ENCODE measurements at places on chromosomes 6 and 20.

DNA sequence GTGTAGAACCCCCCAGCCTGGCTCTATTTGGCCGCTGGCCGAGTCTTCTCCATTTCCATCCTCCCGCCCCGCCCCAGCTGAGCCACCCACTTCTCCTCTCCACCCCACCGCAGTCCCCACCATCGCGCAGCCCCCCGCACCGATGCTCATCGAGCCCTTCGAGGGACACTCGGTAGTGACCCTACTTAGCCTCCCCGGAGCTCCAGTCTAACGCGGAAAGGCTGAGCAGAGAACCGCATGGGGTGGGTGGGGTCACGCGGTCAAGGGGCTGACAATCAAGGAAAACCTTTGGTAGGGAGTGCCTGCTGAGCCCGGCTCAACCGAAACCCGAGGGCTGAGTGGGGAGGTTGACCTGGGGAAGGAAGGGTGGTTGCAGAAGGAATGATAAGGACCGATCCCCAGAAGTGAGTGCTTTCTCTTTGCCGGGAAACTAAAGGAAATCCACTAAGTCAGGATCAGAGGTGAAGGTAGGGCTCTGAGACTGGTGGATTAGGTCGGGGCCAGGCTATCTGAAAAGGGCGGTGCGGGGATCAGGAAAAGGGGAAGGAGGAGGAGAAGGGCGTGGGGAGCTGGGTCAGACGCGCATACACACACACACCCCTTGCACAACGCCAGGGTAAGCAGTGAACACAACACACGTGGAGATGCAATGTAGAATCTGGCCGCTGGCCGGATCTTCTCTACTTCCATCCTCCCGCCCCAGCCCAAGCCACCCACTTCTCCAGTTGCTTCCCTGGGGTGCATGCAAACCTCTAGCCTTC, 49.8 kb downstream of the CPXM1 start:
- DNase-seq = peak; percentile 44

DNA sequence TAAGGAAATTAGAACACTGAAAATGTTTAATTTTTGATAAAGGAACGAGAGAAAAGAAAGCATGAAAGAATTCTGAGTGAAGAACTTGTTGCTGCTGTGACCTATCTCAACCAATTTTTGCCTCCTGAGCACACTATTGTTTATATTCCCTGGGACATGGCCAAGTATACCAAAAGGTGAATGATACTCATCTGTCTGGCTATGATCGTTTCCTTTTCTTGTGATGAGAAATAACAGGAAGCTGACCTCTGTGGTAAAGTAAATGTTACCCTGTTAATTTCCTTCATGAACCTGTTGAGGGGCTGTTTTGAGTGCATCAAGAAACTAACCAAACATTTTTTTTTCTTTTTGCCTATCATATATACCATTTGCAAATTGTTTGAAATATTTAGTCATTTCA, 69.1 kb downstream of the FIG4 start:
- no peak for DNase-seq

DNA sequence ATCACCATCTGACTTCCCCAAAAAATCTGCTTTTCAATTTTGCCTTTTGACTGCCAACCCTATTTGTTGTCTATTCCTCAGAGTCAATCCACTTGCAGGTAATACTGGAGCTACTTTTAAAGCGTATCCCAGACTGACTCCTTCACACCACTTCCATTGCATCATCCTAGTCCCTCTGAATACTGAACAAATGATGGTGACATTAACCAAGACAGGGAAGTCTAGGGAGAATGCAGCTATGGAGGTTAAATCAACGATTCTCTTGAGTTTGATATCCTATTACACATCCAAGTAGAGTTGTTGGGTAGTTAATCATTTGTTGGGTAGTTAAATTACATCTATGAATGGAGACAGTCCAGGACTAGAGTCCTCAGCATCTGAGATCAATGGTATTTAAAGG, 2.0 kb downstream of the OGFRL1 start:
- DNase-seq = no peak

GRCh38 chr20:1777476-1777820, 117.8 kb upstream of the SIRPA start:
- no peak for DNase-seq

DNA sequence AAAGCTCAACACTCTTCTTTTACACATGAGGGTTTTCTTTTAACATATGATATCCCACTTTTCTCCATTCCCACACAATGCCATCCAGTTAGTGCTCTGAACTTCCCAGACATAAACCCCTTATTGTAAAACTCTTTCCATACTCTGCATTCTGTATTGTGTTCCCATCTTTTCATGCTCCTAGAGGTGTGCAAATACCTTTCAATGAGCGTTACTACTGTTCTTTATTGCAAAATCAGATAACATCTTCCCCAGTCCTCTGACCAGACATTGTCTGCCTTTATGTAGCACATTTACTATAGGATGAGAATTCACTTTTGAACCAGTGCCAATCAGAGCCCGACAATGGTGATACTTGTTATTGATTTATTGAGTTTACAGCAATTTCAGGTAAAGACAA, 296.2 kb downstream of the GRIK2 start:
- no peak for DNase-seq

DNA sequence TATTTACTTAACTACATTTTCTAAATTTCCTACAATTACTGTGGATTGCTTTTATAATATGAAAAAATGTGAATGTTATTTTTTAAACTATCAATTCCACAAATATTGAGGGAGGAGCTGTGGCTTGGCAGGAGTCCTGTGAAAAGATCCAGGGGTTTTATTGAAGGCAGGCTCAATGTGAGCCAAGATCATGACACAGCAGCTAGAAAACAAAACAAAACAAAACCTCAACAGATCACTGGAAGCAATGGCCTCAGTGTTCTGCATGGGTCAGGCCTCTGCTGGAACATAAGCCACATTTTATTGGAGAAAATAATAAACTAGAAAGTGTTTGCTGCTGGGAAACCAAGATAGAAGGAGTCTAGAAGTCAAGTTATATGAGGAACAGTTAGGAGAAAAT, 19.4 kb upstream of the RCAN2 start:
- DNase-seq = no peak

DNA sequence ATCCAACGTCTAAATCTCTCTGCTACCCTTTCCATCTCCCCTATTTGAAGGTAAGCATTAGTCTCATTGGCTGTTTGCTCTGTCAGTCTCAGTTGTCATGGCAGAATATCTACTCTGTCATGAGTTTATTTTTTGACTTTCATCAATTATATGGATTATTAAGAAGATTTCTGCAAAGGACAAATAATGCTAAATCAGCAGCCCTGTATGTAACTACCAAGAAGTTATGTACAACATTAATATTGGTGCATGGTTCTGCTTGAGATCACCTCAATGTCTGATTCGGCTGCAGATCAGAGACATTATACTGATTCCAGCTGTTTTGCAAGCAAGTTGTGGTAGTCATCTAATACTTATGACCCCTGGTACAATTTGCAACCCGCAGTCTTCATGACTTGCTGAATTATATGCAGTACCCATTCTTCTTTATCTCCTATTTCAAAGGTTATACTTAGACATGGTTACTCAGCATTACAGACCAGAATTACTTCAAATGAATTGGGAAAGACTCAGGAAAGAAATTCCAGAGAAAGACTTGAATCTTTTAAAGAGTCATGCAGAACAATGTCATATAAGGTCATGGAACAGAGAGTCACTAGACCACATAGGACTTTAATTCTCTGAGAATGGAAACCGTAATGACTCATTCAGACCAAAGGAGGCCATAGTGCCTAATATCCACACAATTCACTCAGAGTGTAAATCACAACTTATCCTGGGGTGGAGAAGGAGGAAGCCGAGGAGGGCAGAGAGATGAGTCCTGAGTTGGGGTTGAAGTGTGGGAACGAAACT, 201.4 kb downstream of the IBTK start:
- no peak for DNase-seq

DNA sequence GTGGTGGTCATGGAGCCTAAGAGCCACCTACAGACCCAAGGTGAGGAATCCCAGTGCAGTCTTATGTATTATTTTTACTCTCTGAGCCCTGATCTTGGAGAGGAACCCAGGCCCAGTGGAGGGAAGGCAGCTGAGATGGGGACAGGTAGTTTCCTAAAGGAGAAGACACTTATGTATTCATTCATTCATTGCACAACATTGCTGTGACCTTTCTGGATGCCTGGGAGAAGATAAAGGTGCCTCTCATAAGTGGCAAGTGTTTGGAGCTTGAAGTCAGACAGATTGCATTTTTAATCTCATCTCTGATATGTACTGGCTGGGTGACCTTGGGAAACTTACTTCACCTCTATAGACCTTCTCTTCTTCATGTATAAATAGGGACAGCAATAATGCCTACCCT, 111.1 kb downstream of the CEBPB start:
- DNase-seq = no peak

DNA sequence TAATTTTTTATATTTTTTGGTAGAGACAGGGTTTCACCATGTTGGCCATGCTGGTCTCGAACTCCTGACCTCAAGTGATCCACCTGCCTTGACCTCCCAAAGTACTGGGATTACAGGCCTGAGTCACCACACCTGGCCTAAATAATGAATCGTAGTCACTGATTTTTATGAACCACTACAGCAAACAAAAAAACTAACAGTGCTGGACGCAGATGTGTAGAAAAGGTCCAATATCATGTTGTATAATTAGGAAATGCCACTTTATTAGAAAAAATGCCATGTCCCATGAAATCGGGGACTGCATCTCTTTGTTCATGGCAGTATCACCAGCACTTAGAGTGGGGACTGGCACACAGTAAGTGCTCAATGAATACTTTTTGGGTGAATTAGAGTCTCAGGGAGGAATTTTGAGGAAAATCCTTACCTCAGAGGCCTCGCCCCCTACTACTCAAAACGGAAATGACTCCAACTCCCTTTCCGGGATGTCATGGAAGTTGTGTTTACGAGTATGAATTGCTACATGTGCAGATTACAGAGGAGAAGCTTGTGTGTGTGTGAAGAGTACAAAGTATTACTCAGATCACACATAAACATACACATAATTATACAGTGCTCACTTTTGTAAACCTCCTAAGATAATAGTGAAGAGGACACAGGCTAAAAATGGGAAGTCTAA, 43.6 kb upstream of the FAM50B start:
- no peak for DNase-seq

- no peak for DNase-seq
These were observed 74.5 kb downstream of the GFOD1 start for GRCh38 chr6:13412639-13413465.

DNA sequence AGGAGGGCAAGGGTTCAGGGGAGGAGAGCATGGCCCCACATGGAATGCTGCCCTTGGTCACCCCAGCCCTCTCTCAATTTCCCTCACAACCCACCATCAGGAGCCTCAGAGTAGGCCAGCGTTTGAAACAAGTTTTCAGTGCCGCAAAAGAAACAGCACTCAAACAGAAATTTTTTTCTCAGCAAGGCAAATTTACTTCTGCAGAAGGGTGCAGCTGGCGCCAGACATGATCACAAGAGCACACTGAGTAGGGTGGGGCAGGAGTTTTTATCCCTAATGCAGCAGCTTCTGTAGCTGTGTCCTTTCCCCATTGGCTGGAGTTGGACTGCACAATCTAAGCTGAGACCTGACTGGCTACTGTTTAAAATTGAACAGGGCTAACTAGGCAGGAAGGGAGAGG, 287.8 kb upstream of the CDYL start:
- DNase-seq = no peak

DNA sequence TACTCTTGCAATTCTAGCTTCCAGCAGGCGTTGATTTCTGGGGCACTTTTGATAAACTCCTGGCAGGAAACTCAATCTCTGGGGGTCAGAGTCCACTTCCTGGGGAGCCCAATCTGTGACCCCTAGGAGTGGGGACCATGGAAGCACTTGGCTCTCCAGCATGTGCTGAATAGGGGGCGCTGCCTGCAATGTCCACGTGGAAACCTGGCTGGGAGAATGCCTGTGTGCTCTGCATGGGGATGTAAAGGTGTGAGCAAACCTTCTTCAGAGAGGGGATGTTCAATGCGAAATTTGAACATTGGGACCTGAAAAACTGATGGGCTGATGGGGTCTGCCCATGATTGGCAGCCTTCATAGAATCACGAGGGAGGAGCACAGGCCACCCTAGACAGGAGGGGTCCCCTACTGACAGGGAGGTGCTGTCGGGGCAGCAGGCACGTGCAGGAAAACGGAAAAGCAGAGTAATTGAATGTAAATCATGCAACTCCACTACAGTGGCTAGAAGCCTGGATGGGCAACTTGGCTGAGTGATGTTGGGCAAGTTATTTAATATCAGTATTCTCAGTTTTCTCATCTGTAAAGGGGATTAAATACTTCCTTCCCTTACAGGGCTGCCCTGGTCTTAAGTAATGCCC, 47.8 kb downstream of the CEP43 start:
- DNase-seq = no peak

- DNase-seq = no peak
These were observed 6.3 kb downstream of the BMP6 start for GRCh38 chr6:7732228-7732627.

GRCh38 chr20:14710951-14711350, 373.5 kb upstream of the FLRT3 start:
- no peak for DNase-seq

- no peak for DNase-seq
These were observed 318.9 kb downstream of the CLIC5 start for GRCh38 chr6:45696738-45697137.

DNA sequence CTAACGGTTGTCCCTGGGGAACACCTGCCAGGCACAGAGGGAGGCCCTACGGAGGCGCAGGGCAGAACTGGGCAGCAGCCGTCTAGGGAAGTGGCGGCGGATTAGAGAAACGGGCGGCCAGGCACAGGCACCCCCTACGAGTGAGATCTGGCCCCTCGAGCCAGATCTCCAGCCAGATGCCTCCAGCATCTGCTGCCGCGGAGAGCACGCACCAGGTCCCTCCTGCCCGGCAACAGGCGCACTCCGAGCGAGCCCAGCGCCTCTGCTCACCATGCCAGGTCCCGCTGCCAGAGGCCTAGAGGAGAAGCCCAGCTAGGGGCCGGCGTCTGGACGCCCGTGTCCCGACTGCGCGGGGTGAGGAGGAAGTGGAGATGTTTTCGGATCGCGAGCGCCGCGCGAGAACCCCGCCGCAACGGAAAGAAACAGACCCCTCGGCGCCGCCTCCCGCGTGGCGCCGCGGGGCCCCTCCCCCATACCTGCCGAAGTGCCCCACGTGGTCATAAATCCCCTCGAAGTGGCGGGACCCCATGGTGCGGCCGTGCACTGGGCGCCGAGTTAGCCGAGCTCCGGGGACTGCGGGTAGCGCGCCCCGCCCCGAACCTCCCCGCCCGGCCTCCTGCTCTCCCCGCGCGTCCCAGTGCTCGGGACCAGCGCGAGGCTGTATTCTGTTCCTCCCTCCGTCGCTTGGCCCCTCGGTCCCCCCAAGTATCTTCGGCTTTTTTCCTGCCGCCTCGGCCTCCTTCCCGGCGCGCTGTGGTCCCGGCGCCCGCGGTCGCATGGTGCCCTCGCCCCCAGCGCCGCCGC, at the start of gene SLC22A16:
TSS of gene SLC22A16 (minus strand) at position 568 of the 804 bp plus-strand sequence. CDS start at position 529, 39 bp downstream.
- no peak for DNase-seq

DNA sequence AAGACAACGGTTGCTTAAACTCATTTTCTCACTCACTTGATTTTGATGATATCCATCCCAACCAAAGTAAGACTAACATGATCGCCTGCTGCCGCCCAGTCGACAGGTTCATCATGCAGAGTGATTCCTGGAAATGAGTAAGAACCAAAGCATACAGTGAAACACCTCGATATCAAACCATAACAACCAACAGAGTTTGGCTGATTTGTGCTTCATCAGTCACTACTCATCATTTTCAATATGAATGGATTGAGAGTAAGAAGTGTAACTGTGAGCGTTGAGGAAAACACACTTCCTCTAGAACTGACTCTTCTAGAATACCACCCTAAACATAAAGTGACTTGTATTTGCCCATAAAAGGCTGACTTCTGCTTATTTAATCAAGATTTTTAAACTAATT, 29.2 kb upstream of the ALDH8A1 start:
- no peak for DNase-seq
